ENCODE measurements at places on chromosomes 12 and 14. TPM values are rescaled to one million over a fixed set of nuclear protein-coding genes. Genes with fewer than 3 reads are reported as not detected.

Gene SNRNP35
- total RNA-seq, result 51.5 TPM

- no peak for DNase-seq
Measured at GRCh38 chr12:116765271-116765670, 27.2 kb downstream of the RNFT2 start.

- DNase-seq, result no peak
Measured at GRCh38 chr12:120687578-120688289, 785 bp downstream of the MLEC start.

GRCh38 chr12:88878295-88878694, 298.0 kb upstream of the KITLG start:
- DNase-seq, result no peak

GRCh38 chr14:92974541-92975345, 51.8 kb downstream of the CHGA start:
- no peak for DNase-seq

- no peak for DNase-seq
Measured at GRCh38 chr12:116838365-116838764, 42.9 kb downstream of the HRK start.

DNA sequence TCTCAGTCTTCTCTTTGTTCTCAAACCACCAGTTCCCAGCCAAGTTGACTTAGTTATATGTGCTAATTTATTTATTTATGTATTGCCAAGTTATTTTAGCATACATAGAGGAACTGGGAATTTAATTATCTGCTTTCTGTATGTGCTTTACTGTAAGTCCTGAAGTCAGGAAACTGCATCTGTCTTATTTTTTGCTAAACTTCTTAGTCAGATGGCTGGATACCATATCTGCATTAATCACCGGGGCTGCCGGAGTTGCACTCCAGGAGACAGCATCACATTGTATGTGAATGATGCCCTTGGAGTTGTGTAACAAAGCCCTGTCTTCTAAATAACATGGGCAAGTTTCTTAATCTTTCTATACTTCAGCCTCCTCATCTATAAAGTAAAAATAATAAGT, 96.2 kb downstream of the MON2 start:
- no peak for DNase-seq

DNA sequence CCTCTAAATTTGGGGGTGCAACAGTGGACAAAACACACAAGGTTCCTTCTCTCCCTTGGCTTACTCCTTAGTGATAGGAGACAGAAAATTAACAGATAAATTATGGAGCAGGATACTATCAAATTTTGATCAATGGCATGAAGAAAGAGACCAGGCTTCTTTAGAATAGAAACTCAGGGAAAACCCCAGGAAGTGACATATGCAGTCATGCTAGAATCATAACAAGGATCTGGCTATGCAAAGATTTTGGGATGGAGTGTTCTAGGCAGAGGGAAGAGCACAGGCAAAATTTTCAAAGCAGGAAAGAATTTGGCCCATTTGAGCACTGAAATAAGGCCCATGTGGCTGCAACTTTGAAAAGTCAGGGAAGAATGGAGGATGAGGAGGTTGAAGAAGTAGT, 182.3 kb upstream of the PLEKHG7 start:
- no peak for DNase-seq

GRCh38 chr12:15562263-15562662, 226.9 kb downstream of the EPS8 start:
- DNase-seq, result no peak
